ENCODE measurements at places on chromosomes 16 and 17. TPM values are rescaled to one million over a fixed set of nuclear protein-coding genes. Genes with fewer than 3 reads are reported as not detected.
A peak's percentile ranks its signal among the peaks of the same experiment; 100 is the strongest.

DNA sequence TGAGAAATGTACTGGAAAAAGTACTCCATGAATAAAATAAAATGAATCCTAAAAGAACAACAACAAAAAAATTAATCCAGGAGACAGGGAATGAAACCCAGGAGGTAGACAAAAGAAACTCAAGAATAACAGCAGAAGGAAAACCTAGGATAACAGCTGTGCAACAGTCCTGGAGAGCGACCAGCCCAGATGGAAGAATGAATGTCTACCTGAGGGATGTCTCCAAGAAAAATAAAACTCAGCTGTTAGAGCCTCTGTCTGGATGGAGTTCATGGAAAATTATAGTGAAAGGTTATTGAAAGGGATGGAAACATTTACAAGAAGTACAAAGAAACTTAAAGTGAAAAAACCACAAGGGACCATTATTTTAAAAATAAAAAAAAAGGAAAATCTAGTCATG is 135.8 kb upstream of the CA10 start:
- DNase-seq: no peak

DNA sequence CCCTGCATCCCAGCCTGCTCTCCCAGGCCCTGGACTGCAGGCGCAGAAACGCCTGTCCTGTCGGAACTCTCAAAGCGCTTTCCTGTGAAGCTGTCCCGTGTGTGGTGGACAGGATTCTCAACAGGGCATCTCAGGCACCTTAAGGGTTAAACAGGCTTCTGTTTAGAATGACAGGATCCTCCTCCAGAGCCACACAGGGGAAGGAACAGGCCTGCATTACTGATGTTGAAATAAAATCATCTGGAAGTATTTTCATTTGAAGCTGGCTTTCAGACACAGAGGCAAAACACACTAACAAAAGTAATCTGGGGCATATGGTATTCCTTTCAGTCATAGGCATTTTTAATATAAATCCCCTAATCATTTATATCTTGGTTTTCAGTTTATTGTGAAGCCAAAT is 7.4 kb downstream of the HS3ST3A1 start:
- no peak for DNase-seq

DNA sequence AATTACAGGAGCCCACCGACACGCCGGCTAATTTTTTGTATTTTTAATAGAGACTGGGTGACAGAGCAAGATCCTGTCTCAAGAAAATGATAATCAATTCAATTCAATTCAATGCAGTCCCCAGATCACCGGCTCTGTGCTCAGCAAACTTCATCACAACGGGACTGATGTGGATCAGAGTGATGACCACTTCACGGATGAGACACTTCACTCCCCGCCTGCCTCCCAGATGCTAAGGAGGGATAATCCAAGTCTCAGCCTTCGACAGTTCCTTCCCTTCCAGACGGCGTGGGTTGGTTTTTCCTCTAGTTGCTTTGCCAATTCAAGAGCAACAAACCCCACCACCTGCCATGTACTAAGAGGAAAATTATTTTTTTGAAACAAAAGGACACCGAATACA is 93.8 kb downstream of the ZDHHC7 start:
- no peak for DNase-seq

DNA sequence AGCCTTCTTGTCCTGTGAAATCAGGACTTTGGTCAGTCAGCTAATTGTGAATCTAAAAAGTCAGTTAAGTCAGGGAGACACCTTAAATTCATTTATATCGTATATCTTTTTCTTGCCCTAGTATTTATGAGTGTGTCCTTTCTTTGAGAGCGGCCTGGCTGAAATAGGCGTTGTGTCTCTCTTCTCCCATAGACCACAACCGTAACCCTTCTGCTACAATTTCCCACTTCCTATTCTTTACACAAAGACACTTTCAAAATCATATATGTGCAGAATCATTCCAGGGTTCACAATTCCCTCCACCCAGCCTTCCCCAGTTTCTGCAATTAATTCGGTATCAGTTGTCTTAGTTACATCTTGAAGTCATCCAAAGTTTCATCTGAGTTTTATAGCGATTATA is 14.0 kb upstream of the COTL1 start:
- no peak for DNase-seq

DNA sequence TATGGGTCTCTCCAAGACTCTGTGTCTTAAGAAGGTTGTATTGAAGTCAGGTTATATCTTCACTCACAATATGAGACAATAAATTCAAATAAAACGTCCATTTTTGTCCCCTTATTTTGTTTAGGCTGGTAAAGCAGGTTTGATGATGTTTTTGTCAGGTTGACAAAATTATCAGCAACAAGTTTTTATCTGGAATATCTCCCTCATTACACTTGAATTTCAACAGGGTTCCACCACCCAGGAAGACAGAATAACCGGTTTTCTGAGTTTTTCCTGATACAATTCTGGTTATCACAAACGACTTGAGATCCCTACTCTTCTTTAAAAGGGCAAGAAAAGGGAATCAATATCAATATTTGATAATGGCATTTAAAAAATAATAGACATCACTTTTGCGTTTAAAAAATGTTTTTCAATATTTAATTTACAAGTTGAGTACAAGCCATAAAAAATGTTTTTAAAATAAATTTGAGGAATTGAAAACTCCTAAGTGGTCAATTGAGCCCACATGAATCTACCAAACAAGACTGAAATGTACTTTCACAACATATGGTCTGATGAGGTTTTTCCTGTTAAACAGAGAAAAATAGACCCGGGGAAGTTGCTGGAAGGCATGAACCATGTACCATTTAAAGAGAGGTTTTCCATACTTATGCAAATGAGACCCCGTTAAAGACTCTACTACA is 1.4 kb upstream of the ATP6V0A1 start:
- DNase-seq: no peak

- DNase-seq: no peak
Observed at GRCh38 chr16:30893417-30893743, 497 bp downstream of the BCL7C start.

DNA sequence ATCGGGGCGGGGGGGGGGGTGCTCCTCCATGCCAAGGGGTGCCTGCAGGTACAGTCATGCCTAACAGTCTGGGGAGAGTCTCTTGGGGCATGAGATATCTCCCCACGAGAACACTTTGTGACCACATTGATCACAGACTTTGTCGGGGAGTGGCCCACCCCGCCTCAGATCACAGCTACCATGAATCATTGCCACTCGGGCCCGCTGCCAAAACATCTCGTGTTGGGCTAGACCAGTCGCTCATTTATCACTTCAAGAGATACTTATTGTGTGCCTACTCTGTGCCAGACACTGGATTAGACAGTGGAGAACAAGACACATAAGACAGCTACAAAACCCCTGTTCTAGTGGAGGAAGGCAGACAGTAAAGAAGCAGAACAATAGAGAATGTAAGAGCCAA is 72.6 kb downstream of the CLEC16A start:
- DNase-seq: no peak

DNA sequence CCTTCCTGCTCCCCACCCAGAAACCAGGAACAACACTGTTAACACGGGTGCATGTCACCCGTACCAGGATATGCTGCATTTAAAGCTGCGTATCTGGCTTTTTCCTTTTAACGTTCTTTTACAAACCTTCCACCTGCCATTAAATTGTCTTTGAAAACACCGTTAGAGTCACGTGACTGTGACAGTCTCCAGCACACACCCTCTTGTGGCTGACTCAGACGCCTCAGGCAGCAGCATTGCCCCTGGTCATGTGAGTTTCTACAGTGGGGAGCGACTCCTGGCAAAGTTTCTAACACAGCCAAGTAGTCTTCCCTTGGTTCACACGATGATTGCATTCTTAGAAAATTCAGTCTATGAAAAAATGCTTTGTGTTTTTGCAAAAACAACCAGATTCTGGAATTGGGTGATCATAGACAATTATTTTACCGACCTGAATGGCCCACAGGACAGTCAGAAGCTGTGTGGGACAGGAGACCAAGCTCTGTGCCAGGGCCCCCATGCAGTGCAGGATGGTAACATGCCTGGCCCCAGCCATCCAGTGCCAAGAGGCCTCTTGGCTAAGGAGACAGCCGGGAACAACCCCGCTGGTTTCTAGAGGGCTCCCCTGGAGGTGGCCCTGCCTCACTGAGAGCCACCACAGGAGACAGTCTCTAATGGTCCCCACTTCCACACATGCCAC is 199.1 kb downstream of the KATNIP start:
- no peak for DNase-seq

- no peak for DNase-seq
Observed at GRCh38 chr17:20234276-20234675, 225.1 kb downstream of the SPECC1 start.

DNA sequence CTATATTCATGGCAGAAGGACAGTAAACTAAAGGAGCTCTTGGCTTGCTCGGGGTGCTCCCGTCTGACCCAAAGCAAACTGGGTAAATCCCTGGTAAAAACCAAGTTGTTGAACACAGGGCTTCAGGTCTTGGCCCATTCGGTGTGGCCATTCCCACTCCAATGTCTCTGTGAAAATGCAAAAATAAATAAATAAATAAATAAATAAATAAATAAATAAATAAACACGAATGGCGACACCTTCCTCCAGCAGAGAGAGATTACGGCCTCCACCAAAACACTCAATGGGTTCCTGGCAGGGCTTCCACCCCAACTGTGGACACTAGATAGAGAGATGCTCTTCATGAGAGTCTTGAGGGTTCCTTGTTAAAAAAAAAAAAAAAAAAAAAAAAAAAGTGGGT is 325.3 kb downstream of the SOX9 start:
- no peak for DNase-seq

GRCh38 chr16:75457485-75458021 is 6.9 kb downstream of the TMEM170A start:
- no peak for DNase-seq

GRCh38 chr17:79007504-79008381 is 1.8 kb downstream of the CANT1 start:
- no peak for DNase-seq

GRCh38 chr17:62891659-62892058 is 74.4 kb upstream of the TANC2 start:
- DNase-seq: no peak

DNA sequence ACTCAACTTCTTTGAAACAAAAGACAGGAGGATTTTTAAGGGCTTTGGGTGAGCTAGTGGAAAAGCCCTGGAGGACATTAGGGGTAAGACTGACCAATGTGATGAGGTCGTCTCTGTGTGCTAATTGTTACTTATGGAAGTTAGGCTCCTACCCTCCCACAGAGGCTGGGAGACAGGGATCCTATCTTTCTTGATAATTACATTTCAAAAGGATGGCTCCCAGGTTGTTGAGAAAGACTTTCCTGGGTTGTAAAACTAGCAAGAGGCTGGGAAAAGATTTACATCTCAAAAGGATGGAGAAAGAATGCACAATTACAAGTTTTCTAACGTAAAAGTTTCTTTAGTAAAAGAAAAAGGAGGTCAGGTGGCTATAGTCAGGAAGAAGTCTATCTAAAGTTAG is 605.8 kb upstream of the GOT2 start:
- DNase-seq: no peak

DNA sequence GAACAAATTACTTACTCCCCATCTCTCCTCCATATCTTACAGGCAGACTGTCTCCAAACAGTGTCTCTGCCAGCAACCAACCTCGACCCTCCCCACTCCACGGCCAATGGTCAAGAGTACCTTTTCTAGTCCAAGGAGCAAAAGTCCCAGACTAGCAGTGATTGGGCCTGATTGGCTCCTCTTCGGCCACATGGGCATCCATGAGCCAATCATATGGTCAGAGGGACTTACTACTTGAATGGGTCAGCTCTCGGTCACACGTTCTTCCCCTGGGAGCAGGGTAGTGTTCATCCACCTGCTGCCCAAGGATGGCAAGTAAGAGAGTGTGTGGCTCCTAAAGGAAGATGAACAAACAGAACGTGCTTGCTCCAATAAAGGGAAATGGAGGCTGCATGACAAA is 84.6 kb downstream of the C16orf78 start:
- no peak for DNase-seq

GRCh38 chr17:71337938-71338337 is 782.9 kb upstream of the SOX9 start:
- no peak for DNase-seq

DNA sequence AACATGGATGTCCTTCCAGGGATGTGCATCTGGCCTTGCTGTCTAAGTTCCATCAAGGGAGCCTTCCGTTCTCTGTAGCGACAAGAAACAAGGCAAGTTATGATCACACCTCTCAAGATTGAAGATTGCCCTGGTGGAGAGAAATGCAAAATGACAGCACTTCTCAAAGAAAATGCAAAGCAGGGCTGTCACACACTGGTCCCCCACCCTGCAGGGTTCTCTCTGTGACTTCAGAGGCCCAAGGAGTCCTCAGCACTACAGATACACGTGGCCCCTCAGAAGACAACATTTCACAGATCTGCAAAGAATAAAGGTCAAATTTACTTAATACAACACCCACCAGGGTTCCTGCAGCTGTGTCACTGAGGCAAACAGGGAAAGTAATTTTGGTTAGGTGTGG is 60.7 kb upstream of the TEX2 start:
- no peak for DNase-seq

GRCh38 chr17:980406-981291 is 1.1 kb upstream of the NXN start:
- peak; percentile 97 for DNase-seq

- DNase-seq: peak; percentile 44
Observed at GRCh38 chr16:77860953-77861352, 72.6 kb downstream of the VAT1L start.

TBC1D3K gene
- not detected for total RNA-seq

HNF1B gene
- not detected for total RNA-seq

STAC2 gene
- 0.83 TPM for total RNA-seq

BCO1 gene
- total RNA-seq: 0.40 TPM

KIF18B gene
- total RNA-seq: 2.0 TPM

TNFRSF13B gene
- total RNA-seq: not detected

GAS2L2 gene
- 3.4 TPM for total RNA-seq
